ENCODE measurements at places on chromosomes 3 and 15.

DNA sequence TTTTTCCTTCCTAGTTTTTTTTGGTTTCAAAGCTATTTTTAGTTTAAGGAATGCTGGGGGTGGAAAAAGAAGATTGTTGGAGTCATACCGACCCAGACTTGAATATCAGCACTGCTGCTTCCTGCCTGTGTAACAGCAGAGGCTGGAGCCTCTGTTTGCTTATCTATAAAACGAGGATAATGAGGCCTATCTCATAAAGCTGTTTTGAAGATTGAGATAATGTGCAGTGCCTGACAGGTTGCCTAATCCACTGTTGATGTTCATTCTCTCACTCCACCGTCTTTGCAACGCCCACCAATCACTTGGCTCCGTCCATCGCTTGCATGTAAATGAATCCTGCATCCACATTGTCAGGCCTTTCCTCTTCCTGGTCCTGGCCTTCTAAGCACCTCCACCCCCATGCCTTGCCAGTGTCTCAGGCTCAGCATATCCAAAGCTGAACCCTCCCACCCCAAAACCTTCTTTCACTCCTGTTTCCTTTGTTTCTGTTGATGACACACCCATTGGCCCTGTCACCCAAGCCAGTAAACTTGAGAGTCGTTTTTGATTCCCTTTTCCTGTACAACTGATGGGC, 94.9 kb downstream of the MEX3B start:
- no peak for DNase-seq

DNA sequence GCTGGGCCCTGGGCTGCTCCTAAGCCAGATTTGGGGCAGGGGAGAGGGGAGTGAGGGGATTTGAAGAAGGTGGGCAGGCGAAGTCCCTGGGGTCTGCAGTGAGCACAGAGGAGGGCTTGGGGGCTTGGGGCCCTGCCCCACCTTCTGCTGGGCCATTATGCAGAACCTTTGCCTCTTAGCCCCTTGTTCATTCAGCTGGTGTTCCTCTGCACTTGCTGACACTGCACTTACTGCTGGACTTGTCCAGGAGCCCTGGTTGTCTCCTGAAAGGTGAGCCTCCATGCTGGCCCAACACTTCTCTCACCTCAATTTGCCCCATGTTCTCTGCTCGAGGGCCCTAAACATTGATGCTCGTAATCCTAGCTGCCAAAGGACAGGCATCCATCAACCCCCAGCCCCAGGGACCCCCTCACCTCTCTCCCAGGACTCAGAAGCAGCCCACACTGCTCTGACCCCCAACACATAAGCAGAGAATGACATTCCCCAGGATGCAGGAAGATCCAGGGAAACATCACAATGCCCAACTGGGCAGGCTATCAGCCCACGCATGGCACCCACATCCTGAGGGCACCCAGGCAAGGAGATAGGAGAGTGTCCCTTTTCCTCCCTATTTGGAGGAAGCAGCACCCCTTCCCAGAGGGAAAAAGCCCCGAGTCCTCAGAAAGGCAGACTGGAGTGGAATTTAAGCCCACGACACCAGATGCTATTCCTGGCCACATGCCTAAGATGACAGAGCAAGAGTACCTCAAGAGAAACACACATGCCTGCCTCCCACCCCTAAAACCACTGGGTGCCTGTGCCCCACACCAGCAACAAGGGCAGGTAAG, 76.8 kb downstream of the ADCY5 start:
- no peak for DNase-seq

- DNase-seq = no peak
Measured at GRCh38 chr3:114155370-114155821, 23.5 kb downstream of the DRD3 start.

DNA sequence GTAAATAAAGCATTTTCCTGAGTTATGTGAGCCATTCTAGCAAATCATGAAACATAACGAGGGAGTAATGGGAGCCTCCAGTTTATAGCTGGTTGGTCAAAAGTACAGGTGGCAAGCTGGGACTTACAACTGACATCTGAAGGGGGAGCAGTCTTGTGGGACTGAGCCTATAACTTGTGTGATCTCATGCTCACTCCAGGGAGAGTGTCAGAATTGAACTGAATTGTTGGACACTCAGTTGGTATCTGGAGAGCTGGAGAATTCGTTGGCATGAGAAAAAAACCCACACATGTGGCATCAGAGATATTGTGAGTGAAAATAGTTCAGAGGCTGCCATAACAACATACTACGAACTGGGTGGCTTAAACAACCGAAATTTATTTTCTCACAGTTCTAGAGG, 22.8 kb upstream of the DENND6A start:
- no peak for DNase-seq

- no peak for DNase-seq
Measured at GRCh38 chr3:20015525-20015924, 3.5 kb upstream of the PP2D1 start.

DNA sequence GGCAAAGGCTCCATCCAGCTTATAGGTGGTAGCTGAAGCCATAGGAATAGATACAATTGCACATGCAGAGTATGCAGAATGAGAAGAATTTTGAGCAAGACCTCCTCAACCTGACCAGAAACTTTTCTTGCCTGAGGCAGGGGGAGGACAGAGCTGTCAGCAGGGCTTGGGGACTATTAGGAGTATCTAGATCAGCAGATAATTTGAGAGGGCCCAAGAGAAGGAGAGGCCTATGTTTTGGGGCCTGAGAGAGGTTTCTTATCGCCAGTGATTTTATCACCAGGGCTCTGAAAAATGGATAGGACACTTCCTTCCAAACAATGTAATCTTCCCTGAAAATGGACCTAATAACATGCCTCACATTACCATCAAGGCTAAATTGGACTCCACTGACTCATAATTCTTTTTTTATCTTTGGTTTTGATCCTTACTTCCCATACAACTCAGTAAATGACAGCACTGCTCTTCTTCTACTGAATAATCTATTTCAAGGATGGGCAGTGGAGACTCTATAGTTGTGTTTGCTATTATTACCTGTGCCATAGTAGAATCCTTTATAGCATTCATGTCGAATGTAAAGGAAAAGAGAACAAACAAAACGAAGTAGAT, 15.8 kb upstream of the RAMAC start:
- DNase-seq = no peak

GRCh38 chr15:57224664-57225063, 151.6 kb upstream of the CGNL1 start:
- no peak for DNase-seq

- no peak for DNase-seq
Measured at GRCh38 chr3:181278468-181279238, 289.1 kb upstream of the DNAJC19 start.

DNA sequence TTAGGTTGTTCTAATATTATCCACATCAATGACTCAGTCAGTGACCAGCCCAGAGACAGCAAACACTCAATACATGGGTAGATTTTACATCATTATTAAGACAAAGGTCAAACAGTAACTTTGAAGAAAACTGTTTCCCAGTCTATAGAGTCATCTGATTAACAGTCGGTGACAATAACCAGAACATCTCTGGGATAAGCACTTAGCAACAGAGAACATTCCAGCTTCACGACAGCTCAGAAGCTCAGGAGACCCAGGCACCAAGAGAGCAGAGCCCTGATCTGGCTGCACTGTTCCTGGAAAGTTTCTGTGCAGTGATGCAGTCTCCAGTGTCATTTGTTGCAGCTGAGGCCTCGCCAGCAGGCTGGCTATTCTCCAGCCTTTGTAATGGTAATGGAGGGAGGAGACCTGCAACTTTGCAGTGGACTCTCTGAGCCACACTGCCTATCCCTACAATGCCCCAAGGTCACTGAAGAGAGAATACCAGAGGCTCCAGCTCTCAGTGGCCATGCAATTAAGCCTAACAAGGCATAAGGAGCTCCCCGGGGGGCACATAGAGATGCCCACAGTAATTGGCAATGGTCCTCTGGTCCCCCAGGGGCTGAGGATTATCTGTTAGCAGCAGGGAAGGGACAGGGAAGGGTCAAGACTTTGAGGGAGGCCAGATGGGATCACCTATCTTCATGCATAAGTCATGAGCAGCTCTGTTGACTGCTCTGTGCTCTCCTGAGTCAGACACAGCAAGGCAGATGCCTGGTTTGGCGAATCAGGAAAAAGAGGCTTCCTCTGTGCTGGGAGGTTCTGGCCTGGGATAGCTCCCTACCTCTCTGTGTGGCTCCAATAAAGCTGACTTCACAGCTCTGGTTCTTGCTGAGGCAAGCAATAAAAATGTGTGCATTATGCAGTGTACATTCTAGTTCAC, 163.6 kb downstream of the CTNNB1 start:
- no peak for DNase-seq

- DNase-seq = no peak
Measured at GRCh38 chr3:78873641-78874040, 894.2 kb downstream of the ROBO1 start.

DNA sequence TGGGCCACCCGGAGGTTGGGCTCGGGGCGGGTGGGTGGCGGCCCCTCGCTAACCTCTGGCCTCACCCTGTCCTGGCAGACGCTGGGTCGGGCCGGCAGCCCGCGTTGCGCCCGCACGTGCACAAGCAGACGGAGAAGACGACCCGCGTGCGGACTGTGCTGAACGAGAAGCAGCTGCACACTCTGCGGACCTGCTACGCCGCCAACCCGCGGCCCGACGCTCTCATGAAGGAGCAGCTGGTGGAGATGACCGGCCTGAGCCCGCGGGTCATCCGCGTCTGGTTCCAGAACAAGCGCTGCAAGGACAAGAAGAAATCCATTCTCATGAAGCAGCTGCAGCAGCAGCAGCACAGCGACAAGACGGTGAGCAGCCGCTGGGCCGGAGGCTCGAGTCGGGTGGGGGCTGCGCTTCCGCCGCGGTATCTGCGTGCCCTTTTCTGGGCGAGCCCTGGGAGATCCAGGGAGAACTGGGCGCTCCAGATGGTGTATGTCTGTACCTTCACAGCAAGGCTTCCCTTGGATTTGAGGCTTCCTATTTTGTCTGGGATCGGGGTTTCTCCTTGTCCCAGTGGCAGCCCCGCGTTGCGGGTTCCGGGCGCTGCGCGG, 3.7 kb downstream of the ISL2 start:
- DNase-seq = no peak

DNA sequence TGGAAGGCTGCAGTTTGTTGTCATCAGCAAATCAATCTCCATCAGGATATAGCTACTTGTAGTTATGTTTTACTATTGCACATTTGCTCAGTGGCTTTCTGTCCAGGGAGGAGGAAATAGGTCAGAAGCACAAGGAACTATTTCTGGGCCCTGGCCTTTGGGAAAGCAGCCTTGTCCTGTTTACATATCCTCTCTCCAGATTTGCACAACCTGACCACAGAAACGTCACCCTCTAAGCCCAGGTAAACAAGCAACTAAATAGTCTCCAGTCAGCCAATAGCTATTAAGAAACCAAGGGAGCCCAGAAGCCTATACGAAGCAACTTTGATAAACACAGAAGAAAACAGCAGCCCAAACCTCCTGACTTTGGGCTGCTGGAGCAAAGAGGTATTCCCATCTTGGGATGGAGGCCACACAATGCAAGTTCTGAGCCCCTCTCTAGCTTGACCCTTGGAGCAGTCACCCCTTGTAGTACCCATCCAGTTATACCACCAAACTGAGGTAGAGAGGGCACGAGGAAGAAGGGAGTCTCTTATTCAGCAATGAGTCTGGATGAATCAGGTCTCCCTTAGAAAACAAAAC, 2.3 kb upstream of the FEM1B start:
- DNase-seq = no peak

DNA sequence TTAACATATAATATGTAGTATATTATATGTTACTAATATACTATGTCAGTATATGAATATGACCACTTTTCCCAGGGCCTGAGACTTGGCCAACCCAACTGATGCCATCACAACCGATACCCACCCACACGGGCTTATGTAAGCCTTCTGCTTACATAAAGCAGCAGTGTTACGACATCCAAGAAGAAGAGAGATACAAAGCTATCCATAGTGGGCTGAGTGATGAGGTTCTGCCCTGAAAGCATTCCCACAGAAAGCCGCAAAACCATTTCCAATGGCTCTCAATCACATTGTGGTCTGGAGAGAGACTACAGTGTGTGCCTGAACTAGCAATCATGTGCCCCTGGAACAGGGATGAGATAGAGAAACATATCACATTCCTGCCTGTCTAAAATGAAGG, 177.9 kb downstream of the PLOD2 start:
- DNase-seq = no peak

GRCh38 chr3:178778589-178778988, 242.4 kb downstream of the KCNMB2 start:
- no peak for DNase-seq

GRCh38 chr3:157078131-157078810, 81.7 kb downstream of the CCNL1 start:
- no peak for DNase-seq

DNA sequence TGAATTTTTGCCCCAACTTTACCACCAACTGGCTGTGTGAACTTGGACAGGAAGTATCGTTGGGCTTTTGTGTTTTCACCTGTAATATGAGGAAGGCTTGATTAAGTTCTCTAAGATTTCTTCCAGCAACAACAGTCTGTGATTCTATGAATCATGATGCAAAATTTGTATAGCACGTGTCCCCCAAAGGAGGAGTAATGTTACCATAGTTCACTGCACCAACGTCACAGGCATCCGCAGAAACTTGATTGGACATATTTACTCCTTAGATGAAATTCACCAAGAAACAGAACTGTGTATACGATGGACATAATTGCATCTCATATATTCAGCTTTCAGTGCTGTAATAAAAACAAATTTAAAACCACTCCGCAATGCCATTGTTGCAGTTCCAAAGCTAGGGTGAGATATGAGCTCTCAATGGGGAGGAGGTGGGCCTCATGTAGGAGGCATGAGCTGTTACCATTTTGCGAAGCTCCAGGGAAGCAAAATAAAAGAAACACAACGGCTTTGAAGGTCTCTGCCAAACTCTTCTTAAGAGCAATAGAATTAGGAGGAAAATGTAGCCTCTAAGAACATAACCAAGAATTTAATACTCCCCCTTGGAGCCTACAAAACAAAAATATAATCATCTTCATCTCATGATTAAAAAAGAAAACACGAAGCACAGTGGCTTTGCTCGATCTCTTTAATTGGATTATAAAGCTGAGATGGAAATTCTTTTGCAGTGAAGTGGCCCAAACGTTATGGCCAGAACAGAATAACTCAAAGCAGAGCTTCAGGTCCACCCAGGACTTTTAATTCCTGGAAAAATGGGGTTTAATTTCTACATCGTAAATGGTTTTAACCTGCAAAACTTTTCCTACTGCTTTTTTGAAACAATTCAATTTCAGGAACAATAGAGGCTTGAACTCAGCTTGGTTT, 80.7 kb downstream of the CHST2 start:
- DNase-seq = no peak

All from effector CD8-positive, alpha-beta T cell (primary cell).